GM23248 (cell line): ENCODE measurements at places on chromosomes 1 and 21. TPM values are rescaled to one million over a fixed set of nuclear protein-coding genes. Genes with fewer than 3 reads are reported as not detected.

B3GALT5 gene
- total RNA-seq: not detected in 2 replicates

DNA sequence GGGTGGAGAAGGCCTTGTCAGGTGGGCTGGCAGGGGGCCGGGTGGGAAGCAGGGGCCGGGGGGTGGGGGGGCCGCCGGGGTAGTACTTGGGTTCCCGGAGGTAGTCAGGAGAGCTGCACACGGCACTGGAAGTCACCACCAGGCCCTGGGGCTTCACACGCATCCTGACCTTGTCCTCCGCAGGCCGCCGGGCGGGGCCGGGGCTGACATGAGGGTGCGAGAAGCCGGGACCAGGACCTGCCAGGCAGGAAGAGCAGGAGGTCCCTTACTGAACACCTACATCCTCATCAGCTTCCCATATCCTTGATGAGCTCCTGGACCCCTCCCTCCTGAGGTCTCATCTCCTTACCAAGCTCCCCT, 52.0 kb downstream of the AHDC1 start:
- DNase-seq: no peak

ENAH gene
- total RNA-seq: 113 and 125 TPM in 2 replicates

- DNase-seq: no peak
These were observed 35.0 kb upstream of the TTC34 start for GRCh38 chr1:2836333-2836970.

DNA sequence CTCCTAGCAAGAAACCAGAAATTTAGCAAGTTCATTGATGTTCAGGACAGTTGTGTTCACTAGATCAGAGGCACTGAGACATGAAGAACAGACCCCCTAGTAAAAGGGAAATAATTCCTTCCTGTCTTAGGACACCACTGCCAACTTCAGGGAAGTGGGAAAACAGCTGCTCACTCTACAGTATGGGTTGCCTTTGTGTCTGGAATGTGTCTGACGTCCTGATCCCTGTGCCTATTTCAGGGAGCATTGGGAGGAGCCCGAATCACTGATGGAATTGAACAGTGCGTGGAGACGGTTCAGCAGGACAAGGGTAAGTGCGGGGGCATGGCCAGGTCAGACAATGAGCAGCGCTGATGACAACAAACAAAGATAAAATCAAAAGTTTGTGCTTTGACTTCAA, 21.0 kb downstream of the S100A11 start:
- no peak for DNase-seq

RPE65 gene
- not detected in 2 replicates for total RNA-seq
